ENCODE measurements at places on chromosomes 5 and 9. TPM values are rescaled to one million over a fixed set of nuclear protein-coding genes. Genes with fewer than 3 reads are reported as not detected.

DNA sequence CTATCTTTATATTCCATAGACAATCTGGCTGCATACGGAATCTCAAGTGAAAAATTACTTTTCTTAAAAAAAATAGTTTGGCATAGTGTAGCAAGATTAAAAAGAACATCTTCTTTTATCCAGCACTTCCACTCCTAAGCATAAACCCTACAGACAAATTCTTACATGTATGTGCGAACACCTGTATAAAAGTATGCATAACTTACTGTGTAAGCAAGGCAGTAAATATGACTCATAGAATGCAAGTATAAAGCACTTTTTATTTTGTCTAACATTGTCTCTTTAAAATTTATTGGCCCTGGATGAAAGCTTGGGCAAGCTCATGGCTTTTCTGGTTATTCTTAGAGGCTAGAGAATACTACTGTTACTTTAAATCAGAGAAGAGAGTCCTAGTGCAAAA, 86.4 kb downstream of the MSX2 start:
- no peaks in the 10 kb centered on the region for H3K36me3 ChIP-seq
- no peak overlapping the region for H3K4me3 ChIP-seq
- no peaks in the 10 kb centered on the region for H3K27me3 ChIP-seq
- no peak for DNase-seq
- H3K4me1 ChIP-seq: no peaks in the 10 kb centered on the region
- H3K27ac ChIP-seq: no peak overlapping the region

DNA sequence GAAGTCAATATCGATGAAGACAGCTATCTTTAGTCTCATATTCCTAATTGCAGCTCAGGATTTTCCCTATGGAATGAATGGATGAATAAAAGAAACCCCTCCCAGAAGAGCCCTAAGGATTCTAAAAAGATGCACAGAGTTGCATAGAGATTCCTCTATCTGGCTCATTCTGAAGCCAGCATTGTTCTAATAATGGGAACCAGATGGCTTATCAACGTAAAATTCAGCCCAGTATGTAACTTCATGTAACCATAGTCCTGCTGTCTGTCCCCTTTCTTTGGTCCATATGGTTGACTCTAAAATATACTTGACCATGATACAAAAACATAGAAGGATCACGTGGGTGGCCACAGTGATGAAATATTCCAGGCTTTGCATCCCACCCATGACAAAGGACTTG, 508.6 kb downstream of the RASEF start:
- DNase-seq: no peak
- H3K4me1 ChIP-seq: no peaks in the 10 kb centered on the region
- no peak overlapping the region for H3K4me3 ChIP-seq
- no peak overlapping the region for H3K27ac ChIP-seq

DNA sequence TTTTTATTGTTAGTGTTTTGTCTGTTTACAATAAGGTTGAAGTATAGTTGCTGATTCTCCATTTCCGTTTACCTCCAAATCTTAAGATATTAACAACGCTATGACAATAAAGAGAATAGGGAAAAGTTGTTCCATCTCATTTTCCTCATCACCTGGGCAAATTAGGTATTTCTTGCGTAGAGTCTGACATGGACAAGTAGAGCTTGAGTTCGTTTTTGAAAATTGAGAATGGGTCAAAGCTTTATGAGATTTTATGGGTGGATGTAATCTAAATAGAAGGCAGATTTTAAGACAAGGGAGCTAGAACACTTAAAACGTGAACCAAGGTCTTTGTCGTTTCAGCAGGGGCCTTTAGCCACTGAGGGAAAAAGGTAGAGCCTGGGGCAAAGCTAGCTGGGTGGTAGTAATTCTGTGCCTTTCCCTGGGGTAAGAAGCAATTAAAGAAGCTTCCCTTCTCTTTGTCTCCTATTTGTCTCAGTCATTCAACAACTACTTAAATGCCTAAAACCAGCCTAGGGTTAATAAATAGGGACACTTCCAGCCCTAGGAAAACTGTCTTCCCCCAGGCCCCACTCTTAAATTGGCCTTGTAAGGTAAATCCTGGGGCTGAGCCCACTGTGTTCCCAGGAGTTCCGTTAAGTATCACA, 551 bp upstream of the CAAP1 start:
- no peaks in the 10 kb centered on the region for H3K36me3 ChIP-seq
- DNase-seq: no peak
- H3K4me3 ChIP-seq: peak overlapping the region; percentile 100
- H3K4me1 ChIP-seq: peaks cover 18% of the 10 kb centered on the region
- H3K27me3 ChIP-seq: no peaks in the 10 kb centered on the region

DNA sequence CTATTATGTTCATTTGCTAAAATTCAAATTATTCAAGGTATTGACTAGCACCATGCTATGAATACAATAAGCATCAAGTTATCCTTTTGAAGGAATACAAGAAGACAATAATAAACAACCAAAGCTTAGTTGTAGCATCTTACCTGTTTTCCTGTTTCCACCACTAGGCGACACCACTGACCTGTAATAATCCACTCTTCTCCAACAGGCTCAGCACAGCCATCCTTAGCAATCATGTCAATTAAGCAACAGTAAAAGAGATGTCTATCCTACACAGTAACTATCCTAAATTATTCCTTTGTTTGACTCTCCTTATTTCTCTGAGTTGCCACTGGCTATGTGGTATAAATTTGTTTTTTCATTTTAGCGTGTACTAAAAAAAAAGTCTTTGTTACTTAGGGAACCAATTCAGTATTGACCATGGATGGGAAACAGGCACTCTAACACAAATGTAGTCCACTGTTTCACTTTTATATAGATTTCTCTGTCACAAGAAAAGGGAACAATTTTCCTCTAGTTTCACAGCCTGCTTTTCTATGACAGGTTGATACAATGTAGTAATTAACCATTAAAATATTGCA, 46.2 kb downstream of the PCA3 start:
- H3K27ac ChIP-seq: no peak overlapping the region
- no peak overlapping the region for H3K4me3 ChIP-seq
- H3K27me3 ChIP-seq: peaks cover 7% of the 10 kb centered on the region

- no peaks in the 10 kb centered on the region for H3K36me3 ChIP-seq
- peaks cover 3% of the 10 kb centered on the region for H3K4me1 ChIP-seq
- H3K27me3 ChIP-seq: no peaks in the 10 kb centered on the region
- H3K27ac ChIP-seq: no peak overlapping the region
- DNase-seq: no peak
- H3K4me3 ChIP-seq: no peak overlapping the region
These were observed 437.0 kb downstream of the ZNF608 start for GRCh38 chr5:124309241-124309980.

DNA sequence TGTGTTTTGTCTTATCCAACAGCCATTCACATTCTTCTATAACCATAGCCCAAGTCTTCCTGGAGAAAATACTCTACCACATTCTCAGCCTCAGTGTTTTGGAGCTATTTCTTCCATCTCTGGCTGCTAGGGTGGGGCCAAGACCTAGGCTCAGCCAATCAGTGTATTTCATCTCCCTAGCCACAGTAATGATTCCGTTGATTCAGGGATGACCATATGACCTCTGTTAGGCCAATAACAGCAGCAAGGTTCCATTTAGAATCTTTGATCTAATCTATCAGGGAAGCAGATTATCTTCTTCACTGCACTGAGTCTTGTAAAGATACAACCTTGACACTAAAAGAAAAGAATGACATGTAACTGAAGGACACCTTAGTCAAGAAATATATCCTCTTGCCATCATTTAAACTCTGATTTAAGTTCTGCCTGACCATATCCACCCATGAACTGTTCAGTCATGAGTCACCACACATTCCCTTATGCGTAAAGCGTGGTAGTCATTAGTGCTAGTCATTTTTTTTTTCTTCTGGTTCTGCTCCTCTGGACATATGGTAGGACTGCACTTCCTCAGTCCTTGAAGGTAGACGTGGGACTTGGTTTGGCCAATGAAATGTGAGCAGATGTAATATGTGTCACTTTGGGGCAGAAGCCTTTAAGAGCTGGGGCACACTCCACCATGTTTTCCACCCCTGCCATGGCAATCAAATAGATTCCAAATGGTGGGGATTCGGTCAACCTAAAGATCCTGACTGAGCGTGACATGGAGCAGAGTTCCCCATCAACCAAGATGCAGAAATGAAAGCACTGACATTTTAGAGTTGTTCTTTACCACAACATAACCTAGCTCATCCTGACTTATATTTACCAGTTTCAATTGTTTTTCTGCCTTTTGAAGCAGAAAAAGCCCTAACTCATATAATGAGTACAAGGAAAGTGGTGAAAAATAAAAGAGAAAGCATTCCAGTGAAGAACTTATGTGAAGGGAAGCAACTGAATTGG, 12.7 kb upstream of the PRELID2 start:
- H3K4me1 ChIP-seq: no peaks in the 10 kb centered on the region
- H3K36me3 ChIP-seq: no peaks in the 10 kb centered on the region
- H3K27ac ChIP-seq: no peak overlapping the region
- no peak overlapping the region for H3K4me3 ChIP-seq
- DNase-seq: no peak
- H3K27me3 ChIP-seq: peaks cover 6% of the 10 kb centered on the region

GRCh38 chr9:122213589-122214413, 15.0 kb downstream of the LHX6 start:
- no peaks in the 10 kb centered on the region for H3K36me3 ChIP-seq
- H3K27me3 ChIP-seq: peaks cover 43% of the 10 kb centered on the region
- H3K27ac ChIP-seq: no peak overlapping the region
- DNase-seq: peak; percentile 74
- H3K4me1 ChIP-seq: peaks cover 26% of the 10 kb centered on the region

- no peak overlapping the region for H3K27ac ChIP-seq
- no peak overlapping the region for H3K4me3 ChIP-seq
- no peaks in the 10 kb centered on the region for H3K36me3 ChIP-seq
- no peak for DNase-seq
- no peaks in the 10 kb centered on the region for H3K27me3 ChIP-seq
- H3K4me1 ChIP-seq: no peaks in the 10 kb centered on the region
These were observed 399.6 kb downstream of the MED10 start for GRCh38 chr5:5978501-5979376.

DNA sequence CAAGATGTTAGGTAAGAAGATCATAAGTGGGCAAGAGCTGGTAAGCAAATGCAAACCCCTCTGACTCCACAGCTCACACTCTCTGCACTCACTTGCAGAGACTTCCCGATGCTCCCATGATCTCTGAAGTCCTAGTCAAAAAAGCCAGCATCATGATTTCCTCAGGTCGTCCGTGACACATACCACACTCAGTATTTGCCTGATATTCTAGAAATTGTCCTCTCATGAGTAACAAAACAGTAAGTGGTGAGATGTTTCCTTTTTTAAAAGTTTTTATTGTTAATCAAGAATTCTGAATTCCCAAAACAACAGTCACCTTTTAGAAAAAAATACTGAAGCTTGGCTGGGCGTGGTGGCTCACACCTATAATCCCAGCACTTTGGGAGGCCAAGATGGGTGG, 194.6 kb downstream of the DENND1A start:
- H3K4me1 ChIP-seq: peaks cover 17% of the 10 kb centered on the region
- no peaks in the 10 kb centered on the region for H3K27me3 ChIP-seq
- no peak for DNase-seq
- H3K36me3 ChIP-seq: no peaks in the 10 kb centered on the region

DNA sequence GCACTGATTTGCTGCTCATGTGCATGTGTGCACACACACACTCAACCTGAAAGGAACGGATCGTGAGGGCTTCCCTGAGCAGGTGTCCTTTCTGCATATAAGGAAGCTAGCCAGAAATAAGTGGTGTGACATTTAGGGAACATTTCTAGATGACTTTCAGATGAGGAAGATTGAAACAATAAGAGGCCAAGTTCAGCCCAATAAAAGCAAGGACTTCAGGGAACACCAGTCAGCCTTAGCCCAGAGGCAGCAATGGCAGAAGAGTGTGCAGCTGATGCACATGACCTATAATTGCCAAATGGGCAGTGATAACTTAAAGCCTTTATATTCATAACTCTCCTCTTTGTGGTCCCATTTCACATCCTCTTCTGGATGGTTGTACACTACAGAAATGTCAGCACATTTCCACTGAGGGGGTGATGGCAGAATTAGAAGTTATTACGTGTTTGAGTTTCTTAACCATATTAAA, 255.5 kb downstream of the TRIM32 start:
- no peaks in the 10 kb centered on the region for H3K36me3 ChIP-seq
- H3K27ac ChIP-seq: no peak overlapping the region
- H3K27me3 ChIP-seq: no peaks in the 10 kb centered on the region
- H3K4me3 ChIP-seq: no peak overlapping the region

DNA sequence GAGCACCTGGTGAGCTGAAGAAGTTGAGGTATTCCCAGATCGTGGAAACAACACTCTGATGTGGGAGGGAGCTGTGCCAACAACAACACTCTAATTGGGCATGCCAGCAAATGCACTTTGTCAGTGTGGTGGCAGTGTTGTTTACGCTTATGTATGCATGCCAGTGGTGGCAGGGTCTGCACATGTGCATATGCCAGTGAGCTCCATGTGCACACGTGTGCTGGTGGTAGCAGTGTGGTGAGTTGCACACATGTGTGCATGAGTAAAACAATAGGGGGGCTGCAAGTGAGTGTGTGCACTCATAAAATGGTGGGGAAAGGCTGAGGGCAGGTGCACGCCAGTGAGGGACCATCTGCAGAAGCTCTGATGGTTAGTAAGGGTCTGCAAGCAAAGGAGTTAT, 134.2 kb downstream of the DMRTA1 start:
- H3K27me3 ChIP-seq: no peaks in the 10 kb centered on the region
- no peak overlapping the region for H3K27ac ChIP-seq

GRCh38 chr5:20683241-20683940, 695.4 kb upstream of the CDH18 start:
- no peak overlapping the region for H3K27ac ChIP-seq
- H3K36me3 ChIP-seq: no peaks in the 10 kb centered on the region
- H3K27me3 ChIP-seq: no peaks in the 10 kb centered on the region
- no peak for DNase-seq
- no peaks in the 10 kb centered on the region for H3K4me1 ChIP-seq
- no peak overlapping the region for H3K4me3 ChIP-seq

GRCh38 chr5:66741394-66741793, 145.2 kb downstream of the MAST4 start:
- no peak overlapping the region for H3K27ac ChIP-seq
- H3K27me3 ChIP-seq: no peaks in the 10 kb centered on the region
- no peaks in the 10 kb centered on the region for H3K36me3 ChIP-seq
- no peak for DNase-seq

- H3K36me3 ChIP-seq: no peaks in the 10 kb centered on the region
- no peaks in the 10 kb centered on the region for H3K27me3 ChIP-seq
These were observed 45.2 kb upstream of the FYB1 start for GRCh38 chr5:39264528-39264927.

The CNTNAP3B gene
- 0.80 TPM for total RNA-seq

The NPM1 gene
- total RNA-seq: 920 TPM

The LRRC26 gene
- total RNA-seq: not detected

The POU5F2 gene
- total RNA-seq: 4.6 TPM

The PTPN3 gene
- not detected for total RNA-seq

The GABRA1 gene
- total RNA-seq: not detected

The ADGRV1 gene
- total RNA-seq: 0.10 TPM

Data from B cell (primary cell).